ENCODE measurements at places on chromosomes 11 and 22. TPM values are rescaled to one million over a fixed set of nuclear protein-coding genes. Genes with fewer than 3 reads are reported as not detected.

SYNGR1 gene
- total RNA-seq, result 7.0 TPM

GLYATL1 gene
- 1.3 TPM for total RNA-seq

TRIM48 gene
- total RNA-seq, result 0.24 TPM

RIBC2 gene
- total RNA-seq, result 5.5 TPM

BCO2 gene
- 0.10 TPM for total RNA-seq

MAPK8IP2 gene
- 0.39 TPM for total RNA-seq

C11orf91 gene
- not detected for total RNA-seq

KIRREL3 gene
- 1.2 TPM for total RNA-seq

DKK3 gene
- total RNA-seq, result 271 TPM

POTEH gene
- 0.29 TPM for total RNA-seq

NCR3LG1 gene
- total RNA-seq, result 1.1 TPM

SYTL2 gene
- 57.0 TPM for total RNA-seq

DNA sequence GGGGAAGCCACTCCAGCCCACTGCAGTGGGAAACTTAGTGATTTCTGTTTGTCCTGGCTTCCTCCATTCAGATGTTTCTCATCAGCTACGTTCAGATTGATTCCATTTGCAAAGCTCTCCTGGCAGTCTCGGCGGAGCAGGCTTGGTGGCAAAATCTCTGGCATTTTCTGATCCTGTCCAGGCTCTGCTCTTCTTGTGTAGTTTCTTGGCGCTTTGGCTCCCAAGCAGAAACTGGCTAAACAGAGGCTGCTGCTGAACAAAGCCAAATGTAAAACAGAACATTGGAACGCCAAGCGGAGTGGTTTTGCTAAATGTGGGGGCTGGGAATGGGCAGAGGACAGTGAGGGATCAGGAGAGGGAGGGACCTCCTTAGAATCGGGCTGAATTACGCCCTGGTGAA is 36.7 kb downstream of the ADAMTS8 start:
- DNase-seq, result no peak

GRCh38 chr11:128594226-128594625 is 6.9 kb upstream of the ETS1 start:
- DNase-seq, result peak; percentile 20

DNA sequence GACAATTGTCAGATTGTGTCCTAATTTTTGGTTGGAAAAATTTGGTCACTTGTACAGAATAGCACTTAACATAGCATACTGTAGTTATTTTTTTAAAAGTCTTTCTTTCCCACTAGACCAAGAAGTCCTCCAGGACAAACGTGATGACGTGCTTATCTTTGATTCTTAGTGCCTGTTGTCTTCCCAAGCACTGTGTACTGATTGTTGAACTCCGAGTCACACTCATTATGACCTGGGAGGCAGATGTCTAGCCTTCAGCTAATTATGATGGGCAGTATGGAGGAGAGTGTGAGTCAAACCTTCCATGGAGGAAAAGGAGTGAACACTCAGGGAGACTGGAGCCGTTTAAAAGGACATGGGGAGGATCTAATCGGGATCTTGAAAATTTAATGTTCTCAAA is 119.8 kb downstream of the SPON1 start:
- DNase-seq, result peak; percentile 33

GRCh38 chr11:20563866-20564265 is 35.5 kb upstream of the SLC6A5 start:
- no peak for DNase-seq

DNA sequence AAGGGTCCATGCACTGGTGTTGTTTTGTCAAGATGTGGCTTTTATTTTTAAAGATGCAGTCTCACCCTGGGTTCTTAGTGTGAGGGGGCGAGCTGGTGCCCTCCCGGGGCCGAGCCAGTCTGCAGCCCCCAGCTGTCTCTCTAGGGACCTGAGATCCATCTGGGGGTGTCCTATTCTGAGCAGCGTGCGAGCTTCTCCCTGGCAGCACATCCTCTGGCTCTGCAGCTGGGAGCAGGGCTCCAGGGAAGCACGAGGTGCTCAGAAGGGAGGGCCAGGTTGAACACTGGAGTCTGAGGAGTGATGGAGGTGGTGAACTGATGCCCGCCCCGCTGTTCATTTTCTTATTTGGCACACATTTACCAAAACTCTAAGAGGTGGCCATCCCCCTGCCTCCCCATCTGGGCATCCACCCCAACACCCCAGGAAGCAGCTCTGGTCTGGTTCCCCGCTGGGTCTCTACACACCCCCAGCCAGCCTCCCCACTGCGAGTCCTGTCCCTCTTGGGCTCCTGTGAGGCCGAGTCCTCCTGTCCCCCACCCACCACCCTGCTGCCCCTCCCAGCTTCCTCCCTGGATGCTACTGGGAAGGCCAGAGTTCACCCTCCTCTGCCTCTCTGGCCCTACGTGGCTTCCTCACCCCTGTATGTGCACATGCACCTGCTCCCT is 956.4 kb downstream of the BRD1 start:
- DNase-seq, result no peak

GRCh38 chr11:110435780-110436717 is 6.3 kb downstream of the FDX1 start:
- no peak for DNase-seq

DNA sequence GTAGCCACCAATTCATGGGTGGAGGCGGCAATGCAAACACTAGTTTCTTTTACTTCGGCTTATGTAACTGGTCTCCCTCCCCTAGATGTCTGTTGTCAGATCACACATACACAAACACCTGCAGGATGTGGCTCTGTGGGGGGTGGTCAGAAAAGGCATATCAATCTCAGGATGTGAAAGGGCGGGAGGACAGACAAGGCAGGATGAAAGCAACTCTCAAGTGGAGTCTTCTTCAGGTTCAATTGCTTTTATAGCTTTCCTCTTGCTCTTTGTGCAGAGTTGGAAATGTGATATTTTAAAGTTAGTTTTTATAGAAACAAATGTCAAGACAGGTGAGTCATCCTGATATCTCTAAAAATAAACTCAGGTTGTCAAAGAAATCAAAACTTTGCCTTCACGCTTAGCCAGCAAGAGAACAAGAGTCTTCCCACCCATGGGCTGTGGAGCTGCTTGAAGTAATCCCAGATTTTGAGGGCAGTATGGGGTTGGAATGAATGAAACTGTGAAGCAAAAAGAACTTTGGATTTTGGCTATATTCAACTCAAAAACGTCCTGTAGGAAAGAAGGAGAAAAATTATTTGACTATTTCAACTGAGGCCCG is 423.4 kb downstream of the GUCY1A2 start:
- no peak for DNase-seq

DNA sequence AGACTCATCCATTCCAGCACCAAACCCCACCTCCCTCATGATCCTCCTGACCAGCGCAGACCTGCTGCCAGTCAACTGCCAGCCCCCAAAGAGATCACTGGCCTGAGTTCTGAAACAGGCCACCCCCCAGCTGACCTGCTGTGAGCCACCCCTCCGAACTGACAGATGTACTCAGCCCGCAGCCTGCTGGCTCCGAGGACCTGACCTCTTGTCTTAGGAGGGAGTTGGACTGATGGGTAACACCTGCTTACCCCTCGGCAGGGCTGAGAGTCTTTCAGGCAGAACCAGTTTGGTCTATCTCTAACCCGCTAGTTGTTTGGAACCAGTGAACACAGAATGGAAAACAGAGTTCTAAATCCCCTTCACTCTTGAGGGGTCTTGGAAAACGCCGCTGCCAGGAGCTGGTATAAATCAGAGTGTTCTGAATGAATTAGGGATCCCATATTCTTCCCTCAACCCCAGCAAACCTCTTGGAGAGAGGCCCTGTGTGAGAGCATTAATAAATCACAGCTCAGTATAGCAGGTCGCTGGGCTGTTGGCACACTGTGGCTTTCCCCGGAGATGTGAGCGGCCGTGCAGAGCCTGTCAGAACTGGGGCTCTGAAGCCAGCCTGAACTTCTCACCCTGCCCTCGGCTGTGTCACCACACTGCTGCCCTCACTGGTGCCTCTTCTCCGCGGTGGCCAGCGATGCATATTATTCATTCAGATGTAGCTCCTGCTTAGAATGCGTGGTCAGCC is 165.1 kb upstream of the NCAM1 start:
- no peak for DNase-seq

- DNase-seq, result no peak
These were observed 94.9 kb downstream of the RASSF10 start for GRCh38 chr11:13103962-13104554.

GRCh38 chr22:39101226-39101625 is 4.2 kb downstream of the APOBEC3H start:
- no peak for DNase-seq

DNA sequence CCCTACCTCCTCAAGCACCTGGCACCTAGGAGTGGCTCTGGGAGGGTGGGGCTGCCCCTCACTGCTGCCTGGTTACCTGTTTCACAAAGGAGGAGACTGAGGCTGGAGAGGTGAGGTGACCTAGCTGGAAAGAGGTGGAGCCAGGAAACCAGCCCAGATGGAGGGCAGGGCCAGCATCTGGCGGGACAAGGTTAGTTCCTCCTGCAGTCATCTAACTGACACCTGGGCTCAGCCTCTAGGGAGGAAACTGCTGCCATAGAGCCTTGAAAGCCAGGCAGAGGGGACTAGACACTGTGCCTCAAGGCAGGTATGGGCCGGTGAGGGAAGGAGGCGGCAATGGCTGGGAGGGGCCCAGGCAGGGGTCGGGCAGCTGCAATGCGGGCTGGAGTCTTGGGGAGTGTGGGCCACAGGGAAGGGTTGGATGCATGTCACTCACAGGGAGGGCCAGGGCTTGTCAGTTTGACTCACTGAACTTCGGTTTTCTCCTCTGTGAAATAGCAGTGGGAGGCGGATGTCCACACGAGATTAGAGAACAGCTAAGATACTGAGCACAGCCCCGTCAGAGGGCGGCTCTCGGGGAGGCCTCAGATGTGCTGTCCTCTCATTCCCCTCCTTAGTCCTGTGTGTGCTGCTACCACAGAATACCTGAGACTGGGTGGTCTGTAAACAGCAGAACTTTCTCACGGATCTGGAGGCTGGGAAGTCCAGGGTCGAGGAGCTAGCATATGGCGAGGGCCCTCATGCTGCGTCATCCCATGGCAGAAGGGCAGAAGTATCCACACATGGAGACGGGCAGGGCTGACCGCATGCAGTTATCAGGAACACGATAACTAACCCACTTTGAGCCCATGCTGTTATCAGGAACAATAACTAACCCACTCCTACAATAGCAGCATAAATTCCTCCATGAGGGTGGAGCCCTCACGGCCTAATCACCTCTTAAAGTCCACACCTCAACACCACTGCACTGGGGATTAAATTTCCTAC is 16.1 kb downstream of the MGAT3 start:
- no peak for DNase-seq

GRCh38 chr11:105915021-105915420 is 107.0 kb downstream of the MSANTD4 start:
- no peak for DNase-seq

- no peak for DNase-seq
These were observed 1157.5 kb upstream of the RAG2 start for GRCh38 chr11:37755521-37755920.

DNA sequence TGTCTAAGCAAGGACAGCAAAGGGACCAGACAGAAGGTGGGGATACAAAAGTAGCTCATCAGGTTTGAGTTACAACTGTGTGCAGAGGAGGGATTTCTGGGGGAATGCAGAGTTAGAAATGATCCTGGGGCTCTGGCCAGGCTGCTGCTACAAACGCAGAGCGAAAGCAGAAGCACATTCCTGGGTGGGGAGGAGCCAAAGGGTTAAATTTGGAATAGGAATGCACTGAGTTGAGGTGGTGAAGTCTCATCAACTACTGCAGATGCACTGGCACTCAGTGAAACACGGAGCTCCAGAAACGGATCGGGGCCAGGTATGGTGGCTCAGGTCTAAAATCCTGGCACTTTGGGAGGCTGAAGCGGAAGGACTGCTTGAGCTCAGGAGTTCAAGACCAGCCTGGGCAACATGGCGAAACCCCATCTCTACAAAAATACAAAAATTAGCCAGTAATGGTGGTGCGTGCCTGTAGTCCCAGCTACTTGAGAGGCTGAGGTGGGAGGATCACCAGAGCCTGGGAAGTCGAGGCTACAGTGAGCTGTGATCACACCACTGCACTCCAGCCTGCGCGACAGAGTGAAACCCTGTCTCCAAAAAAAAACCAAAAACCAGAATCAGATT is 3.2 kb downstream of the CHKA start:
- DNase-seq, result no peak

- no peak for DNase-seq
These were observed 3.1 kb upstream of the UBE2L3 start for GRCh38 chr22:21564411-21564810.

DNA sequence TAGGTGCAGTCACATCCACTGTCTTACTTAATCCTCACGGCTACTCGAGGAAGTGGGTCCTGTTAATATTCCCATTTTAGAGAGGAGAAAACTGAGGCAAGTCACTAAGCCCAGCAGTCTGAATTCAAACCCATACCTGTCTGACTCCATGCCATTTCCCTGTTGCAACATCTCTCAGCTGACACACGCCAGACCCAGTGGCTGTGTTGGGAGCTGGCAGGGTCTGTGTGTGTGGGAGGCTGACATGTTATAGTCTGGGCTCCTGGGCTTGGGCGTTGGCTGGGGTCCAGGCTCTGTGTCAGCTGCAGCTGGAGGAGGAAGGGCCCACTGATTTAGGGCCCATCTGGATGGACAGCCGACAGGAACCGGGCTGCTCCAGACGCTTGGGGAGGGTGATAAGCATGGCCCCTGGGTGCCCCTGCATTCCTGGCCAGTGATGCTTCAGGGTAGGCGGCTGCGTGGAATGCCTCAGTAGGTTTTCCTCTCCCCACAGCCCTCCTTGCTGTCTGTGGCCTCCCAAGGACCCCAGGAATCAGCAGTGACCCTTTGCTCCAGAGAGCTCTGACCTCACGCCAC is 562.5 kb downstream of the MN1 start:
- DNase-seq, result peak; percentile 99

- peak; percentile 70 for DNase-seq
These were observed 21.1 kb upstream of the RDX start for GRCh38 chr11:110317516-110317932.

- no peak for DNase-seq
These were observed 131.3 kb downstream of the AASDHPPT start for GRCh38 chr11:106208760-106209159.

GRCh38 chr11:73875840-73876239 is 806 bp downstream of the COA4 start:
- peak; percentile 7 for DNase-seq

GRCh38 chr11:126890561-126890960 is 110.0 kb downstream of the KIRREL3 start:
- DNase-seq, result peak; percentile 24

GRCh38 chr22:48576333-48577013 is 1251.2 kb downstream of the BRD1 start:
- DNase-seq, result no peak

- no peak for DNase-seq
These were observed 52.4 kb downstream of the TECTA start for GRCh38 chr11:121153472-121153871.

Measured in RPMI7951 (cell line).